ENCODE measurements at places on chromosomes 11 and 22.
A peak's percentile ranks its signal among the peaks of the same experiment; 100 is the strongest.

- no peak for DNase-seq
Measured at GRCh38 chr11:1160231-1161101, 2.7 kb downstream of the MUC5AC start.

GRCh38 chr11:72189455-72190250 lies 2.3 kb upstream of the FOLR1 start:
- no peak for DNase-seq

GRCh38 chr22:30294066-30294465 lies 4.8 kb upstream of the CASTOR1 start:
- no peak for DNase-seq

DNA sequence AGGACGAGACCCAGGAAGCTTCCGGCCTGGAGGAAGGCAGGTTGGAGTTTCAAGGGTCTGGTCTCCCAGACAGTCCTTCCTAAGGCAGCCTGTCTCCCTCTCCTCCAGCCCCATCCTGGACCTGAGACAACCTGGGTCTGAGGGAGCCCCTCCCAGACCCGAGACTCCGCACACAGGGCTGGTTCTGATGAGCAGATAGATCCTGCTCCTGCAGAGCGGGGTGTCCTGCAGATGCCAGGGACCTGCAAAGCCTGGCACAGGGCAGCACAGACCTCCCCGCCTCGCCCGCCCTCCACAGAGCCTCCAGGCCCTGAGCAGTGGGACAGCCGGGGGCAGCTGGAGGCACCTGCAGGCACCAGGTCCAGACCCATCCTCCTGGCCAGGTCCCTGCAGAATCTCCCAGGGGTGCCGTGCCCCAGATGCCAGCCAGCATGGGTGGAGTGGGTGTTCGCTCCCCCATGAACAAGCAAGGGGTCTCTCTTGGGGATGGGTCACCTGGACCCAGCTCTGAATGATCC lies 7.8 kb downstream of the PIM3 start:
- no peak for DNase-seq

DNA sequence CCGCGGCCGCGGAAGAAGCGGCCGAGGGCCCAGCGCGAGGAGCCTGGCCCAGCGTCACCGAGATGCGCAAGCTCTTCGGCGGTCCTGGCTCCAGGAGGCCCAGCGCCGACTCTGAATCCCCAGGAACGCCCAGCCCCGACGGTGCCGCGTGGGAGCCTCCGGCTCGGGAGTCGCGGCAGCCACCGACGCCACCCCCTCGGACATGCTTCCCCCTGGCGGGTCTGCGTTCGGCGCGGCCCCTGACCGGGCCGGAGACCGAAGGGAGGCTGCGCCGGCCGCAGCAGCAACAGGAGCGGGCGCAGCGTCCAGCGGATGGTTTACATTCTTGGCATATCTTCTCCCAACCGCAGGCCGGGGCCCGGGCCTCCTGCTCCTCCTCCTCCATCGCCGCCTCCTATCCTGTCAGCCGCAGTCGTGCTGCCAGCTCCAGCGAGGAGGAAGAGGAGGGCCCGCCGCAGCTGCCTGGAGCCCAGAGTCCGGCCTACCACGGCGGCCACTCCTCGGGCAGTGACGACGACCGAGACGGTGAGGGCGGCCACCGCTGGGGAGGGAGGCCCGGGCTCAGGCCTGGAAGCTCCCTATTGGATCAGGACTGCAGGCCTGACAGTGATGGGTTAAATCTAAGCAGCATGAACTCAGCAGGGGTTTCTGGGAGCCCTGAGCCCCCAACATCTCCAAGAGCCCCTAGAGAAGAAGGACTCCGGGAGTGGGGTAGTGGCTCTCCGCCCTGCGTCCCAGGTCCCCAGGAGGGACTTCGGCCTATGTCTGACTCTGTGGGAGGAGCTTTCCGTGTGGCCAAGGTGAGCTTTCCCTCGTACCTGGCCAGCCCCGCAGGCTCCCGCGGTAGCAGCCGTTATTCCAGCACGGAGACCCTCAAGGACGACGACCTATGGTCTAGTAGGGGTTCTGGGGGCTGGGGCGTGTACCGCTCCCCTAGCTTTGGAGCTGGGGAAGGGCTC lies 1.2 kb downstream of the ARHGEF17 start:
- peak; percentile 76 for DNase-seq

- no peak for DNase-seq
Measured at GRCh38 chr22:31241936-31242335, 29.8 kb downstream of the LIMK2 start.

- DNase-seq: no peak
Measured at GRCh38 chr22:31093086-31093850, 12.2 kb downstream of the SMTN start.

- no peak for DNase-seq
Measured at GRCh38 chr11:82038154-82038553, 695.5 kb downstream of the FAM181B start.

GRCh38 chr11:57349491-57350274 lies 11.5 kb downstream of the P2RX3 start:
- peak; percentile 71 for DNase-seq

- DNase-seq: no peak
Measured at GRCh38 chr22:48605125-48605524, 1222.5 kb downstream of the BRD1 start.

- DNase-seq: no peak
Measured at GRCh38 chr11:11252403-11252802, 100.6 kb downstream of the CSNK2A3 start.

GRCh38 chr11:132895340-132895739 lies 637.0 kb downstream of the OPCML start:
- no peak for DNase-seq

GRCh38 chr11:44359162-44359561 lies 49.2 kb upstream of the ALX4 start:
- DNase-seq: no peak

- peak; percentile 87 for DNase-seq
Measured at GRCh38 chr11:18243783-18244362, 4.6 kb downstream of the SAA2 start.

- no peak for DNase-seq
Measured at GRCh38 chr11:120637131-120637530, 125.6 kb downstream of the GRIK4 start.

- DNase-seq: no peak
Measured at GRCh38 chr11:14182833-14183364, 176.1 kb downstream of the RRAS2 start.

DNA sequence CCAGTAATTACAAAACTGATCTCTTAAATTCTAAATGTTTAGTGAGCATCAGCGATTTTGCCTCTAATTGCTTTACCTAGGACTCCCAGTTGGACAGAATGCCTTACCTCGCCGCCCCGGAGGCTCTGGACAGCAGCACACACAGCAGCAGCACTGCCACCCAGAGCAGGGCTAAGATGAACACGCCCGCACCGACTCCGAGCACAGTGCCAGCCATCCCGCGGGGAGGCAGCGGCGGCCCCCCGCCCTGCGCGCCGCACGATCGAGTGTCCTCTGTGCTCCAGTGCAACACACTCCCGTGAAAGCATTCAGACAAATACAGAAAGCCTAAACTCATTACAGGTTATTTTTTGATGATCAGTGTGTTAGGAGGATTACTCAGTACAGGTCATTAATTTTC lies 9.4 kb downstream of the TMEM218 start:
- DNase-seq: no peak

All from suppressor macrophage (primary cell).